Stimulated activated CD8-positive, alpha-beta memory T cell treated with anti-CD3 and anti-CD28 coated beads, Interleukin-4, amount 100 ng/mL, for 1 hour (primary cell): ENCODE measurements at places on chromosomes 6 and 20.

- no peak for DNase-seq
These were observed 15.0 kb upstream of the DSE start for GRCh38 chr6:116355796-116356195.

DNA sequence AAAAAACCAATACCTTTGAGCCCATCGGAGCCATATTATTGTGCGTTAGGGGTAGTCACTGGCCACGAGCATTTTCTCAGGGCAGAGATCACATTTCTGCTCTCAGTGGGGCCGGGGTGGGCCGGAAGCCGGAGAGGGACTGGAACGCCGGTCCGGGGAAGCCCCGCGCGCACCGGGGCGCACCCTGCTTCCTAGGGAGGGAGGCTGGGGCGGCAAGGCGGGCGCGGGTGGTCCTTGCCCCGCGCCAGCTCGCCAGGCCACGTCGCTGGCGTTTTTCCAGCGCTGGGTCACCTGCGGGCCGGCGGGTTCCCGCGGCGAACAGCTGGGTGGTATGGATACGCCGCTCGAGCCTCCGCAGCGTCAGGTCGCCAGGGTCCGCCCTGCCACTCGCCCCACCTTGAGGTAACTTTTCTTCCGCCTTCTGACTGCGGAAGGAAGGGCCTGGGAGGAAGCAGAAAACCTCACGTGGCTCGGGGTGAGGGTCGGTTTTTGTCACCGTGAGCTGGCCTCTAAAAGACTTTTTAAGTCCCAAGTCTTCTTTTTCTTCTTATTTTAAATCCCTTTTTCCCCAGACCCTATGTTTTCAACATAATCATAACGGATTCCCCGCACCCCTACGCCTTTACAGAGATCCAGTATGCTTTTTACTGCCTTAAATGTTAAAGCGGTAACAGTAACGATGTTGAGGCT, 2.7 kb upstream of the EEF1A1 start:
- peak; percentile 53 for DNase-seq

- DNase-seq = no peak
These were observed 71.7 kb downstream of the ASXL1 start for GRCh38 chr20:32429745-32430360.

GRCh38 chr6:20640181-20640580, 105.9 kb downstream of the CDKAL1 start:
- no peak for DNase-seq

DNA sequence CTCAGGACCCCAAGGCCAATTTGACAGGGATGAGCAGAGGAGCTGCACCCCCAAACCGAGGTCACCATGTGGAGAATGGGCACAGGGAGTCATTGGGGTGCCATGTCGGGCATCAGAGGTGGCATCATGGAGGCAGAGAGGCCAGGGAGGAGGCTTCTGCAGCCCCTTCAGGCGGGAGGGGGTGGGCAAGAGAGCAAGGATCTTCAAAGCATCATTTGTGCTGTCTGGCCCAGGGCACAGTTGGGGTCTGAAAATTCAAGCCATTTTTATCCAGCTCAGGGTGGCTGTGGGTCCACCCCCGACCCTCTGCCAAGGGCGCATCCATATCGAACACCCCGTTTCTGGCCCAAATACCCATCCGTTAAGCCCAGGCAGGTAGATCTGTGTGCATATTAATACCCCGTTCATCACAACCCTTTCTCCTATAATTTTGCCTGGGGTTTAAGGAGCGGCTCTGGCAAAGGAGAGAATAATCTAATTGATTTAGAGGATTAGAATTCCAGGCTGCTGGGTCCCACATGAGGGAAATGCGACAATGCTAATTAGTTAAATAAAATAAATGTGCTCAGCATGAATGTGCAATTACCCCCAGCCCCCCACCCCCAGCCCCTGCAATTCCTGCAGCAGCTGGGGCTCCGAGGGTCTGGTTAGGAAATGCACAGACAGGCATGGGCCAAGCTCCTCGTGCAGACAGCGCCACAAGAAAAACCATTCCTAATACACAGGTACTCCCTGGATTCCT, 31.9 kb downstream of the VSTM2L start:
- DNase-seq = no peak
